ENCODE measurements at places on chromosomes 6 and 20.

DNA sequence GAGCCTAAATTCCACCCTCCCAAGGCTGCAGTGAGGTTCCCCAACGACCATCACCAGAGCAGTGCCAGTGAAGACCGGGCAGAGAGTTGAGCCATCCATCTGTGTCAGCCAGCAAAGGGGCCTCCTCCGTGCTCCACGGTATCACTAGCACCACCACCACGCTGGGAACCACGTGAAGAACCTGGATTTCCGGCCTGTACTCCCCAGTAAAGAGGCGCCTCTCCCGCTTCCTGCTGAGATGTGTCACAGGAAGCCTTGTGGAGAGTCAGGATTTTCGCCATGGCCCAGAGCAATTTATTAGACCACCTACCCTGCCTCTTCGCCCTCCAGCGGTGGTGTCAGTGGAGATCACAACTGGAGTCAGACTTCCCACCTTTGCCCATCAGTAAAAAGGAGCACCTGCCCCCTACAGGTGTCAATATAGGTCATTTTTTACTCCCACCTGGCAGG is 28.8 kb downstream of the CPXM1 start:
- DNase-seq = no peak

- DNase-seq = peak; percentile 59
Observed at GRCh38 chr6:148868314-148868713, 121.5 kb downstream of the UST start.

GRCh38 chr20:50008007-50008406 is 25.2 kb downstream of the SNAI1 start:
- no peak for DNase-seq

DNA sequence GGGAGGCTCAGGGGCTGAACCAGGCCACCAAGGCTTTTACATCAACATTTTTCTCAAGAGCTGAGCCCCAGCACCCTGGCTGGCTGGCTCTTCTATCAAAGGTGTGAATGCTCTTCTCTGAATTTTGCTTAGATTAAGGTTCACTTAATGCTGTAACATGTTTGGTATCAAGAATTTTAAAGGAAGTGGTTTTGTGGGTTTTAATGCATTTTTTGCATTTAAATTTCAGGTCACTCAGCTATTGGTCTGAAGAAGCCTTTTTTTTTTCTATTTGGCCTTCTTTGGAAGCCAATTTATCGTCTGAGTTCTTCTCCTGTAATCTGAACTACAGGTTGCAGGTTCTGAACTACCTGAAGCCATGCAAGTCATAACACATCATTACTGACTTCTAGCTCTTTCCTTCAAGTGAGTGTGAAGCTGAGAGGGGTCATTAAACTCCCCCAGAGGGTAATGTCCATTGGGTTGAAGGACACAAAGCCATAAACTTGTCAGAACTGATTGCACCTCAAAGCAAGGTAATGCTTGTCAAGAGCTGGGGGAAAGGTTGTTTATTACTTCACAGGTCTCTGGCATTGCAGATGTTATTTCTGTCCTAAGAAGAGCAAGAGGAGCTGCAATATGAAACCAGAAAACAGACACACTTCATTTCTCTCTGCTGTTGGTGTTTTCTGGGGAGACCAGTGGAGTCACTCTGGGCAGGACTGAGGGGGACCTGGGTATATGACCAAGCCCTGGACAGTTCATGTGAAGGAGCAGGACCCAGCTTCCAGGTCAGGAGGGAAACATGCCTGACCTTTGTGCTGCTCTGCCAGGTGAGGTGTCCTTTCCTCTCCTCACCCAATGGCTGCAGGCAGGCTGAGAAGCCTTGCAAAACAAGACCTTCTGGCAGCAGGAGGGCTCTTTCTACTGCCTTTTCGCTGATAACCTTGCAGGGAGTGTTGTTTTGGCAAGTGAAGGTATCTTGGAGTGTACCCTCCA is 26.1 kb upstream of the NEDD9 start:
- no peak for DNase-seq

GRCh38 chr6:54706844-54707605 is 139.5 kb upstream of the FAM83B start:
- DNase-seq = no peak

GRCh38 chr6:157975456-157975855 is 6.2 kb upstream of the SYNJ2 start:
- DNase-seq = no peak

DNA sequence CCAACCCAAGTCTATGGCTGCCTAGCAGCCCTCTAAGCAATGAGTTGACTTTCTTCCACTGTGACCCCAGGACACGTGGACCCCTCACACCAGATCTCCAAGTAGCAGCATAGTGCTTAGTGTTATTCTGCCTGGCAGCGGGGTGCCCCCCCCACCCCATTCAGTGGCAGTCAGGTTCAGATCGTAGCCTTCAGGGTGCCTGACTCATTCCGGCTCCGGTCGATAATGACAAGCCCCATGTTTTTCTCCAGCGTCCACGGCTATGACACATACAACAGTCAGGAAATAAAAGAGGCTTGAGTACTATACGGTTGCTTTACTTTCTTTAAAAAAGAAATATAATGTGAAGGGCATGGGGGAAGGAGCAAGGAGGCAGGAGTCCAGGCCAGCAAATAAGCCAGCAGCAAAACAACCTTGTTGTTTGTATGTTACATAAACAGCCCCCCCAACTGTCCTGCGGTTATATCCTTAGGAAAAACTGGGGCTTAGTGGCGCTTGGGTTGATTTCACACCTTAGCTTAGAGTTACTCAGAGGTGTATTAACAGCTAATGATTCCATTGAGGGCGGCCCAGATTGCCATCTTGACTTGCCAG is 23.1 kb downstream of the GNAS start:
- no peak for DNase-seq

All from stromal cell of bone marrow (primary cell).